MM.1S (cell line): ENCODE measurements at places on chromosomes 11 and 22.

- no peak for DNase-seq
Observed at GRCh38 chr22:35783943-35784614, 66.4 kb downstream of the APOL5 start.

- DNase-seq, result no peak
Observed at GRCh38 chr11:1570001-1570453, 2.0 kb downstream of the DUSP8 start.

DNA sequence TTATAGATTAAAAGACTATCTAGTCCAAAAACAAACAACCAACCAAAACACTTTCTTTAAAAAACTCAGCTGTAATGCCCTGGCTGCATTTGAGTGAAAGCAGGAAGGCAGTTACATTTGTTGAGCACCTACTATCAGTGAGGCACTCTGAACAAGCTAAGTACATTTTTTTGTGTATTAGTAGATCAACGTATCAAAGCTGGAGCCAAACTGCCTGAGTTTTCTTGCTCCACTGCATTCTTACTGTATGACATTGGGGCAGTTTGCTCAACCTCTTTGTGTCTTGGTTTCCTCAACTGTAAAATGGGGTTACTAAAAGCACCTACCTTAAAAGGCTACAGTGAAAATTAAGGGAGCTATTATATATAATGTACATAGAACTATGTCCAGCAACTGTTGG, 22.0 kb downstream of the COA4 start:
- DNase-seq, result no peak

- DNase-seq, result no peak
Observed at GRCh38 chr11:115769891-115770290, 265.7 kb upstream of the CADM1 start.

DNA sequence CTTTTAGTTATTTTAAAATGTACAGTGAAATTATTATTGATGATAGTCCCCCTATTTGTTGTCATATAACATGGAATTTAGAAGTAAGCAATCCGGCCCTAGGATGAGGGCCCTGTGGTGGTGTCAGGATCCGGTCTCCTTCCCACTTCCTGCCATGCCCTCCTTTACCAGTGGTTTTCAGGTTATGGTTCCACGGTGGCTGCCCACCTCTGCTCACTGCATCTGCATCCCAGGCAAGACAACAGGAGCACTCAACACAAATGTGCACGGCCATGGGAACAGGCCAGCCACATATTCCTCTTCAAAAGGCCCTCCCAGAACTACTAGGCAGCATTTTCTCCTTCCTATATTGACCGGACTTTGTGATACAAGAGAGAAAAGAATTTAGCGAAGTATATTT, 1007.2 kb downstream of the TBC1D22A start:
- no peak for DNase-seq
